ENCODE measurements at places on chromosomes 11 and 22.

DNA sequence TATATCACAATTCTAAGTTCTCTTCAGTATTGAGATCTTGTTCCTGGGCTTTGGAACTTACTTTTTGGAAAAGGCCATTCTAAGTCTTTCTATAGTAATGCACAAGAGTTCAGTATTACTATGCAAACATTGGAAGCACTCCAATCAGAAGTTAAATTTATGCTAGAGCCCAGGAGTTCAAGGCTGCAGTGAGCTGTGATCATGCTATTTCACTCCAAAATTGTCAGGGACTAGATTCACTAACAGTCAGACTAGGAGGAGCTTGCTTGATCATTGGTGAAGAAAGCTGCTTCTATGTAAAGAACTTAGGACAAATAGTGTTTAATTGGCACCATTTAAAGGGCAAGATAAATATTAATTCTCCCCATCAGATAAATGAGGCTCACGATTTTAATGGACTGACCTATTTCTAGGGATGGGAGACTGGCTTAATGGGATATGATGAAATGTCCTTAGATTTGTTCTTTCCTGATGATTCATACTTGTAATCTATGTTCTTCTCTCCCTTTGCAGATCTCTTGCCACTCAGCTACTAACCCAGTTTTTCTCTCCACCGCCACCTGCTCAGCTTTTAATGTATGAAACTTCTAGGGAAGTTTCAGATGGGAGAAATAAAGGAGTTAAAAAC is 32.6 kb upstream of the TMEM123 start:
- DNase-seq, result no peak

DNA sequence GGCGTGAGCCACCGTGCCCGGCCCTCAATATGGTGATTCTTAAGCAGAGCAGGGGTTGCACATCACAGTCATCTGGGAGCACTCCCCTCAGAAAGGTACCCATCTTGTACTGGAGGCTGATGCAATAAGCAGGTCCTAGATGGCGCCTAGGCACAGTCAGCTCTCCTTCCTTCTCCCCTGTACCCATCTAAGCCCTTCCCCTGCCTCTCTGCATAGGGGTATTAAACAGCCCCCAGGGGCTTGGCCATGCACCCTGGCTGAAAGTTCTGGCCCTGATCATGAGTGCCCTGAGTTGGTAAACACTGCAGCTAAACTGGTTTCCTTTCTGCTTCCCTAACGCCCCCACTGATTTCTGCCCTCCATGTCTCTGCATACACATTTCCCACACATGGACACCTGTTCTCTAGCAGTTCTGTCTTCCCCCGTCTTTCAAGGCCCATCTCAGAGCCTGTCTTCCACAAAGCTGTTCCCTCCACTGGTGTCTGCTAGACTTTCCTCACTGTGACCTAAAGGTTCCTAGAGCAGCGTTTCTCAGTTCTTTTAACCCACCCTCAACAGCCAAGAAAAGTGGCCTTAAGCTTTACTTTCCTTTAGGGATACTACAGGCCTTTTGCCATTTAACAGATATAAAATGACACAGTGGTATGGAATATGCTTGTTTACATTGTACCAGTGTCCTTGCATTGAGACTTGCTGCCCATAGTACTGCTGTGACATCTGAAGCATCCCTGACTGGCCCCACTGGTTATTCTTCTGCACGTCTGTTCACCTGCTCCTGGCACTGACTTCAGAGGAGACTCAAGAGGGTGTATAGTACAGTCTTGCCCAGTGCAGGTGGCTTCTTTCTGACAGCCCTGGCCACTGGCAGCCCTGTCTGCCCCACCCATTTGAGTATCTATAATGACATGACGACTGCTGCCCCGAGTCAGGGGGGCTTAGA is 15.6 kb downstream of the UBE2L3 start:
- no peak for DNase-seq

DNA sequence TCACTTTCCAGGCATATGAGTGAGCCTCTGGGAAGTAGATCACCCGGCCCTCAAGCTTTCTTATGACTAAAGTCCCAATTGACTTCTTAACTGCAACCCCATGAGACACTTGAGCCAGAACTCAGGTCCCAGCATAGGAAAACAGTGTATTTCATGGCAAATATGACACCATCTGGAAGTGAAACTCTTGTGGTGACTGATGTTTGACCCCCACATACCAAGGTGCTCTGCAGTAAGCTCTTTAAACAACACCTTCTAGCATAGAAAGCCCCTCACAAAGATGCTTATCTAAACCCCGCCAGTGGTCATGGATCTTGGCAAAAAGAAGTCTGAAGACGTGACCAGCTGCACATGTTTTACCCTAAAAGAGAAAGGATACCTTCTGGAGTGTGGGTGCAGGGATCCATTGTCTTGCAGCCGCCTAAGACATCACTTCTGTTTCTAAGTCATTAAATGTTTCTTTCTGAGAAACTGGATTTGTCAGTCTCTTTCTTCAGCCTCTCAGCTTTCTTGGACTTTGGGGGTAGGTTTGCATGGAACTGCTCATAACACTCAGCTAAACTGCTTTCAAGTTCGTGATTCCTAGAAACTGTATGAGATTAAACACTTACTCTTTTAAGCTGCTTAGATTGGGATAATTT is 7.4 kb upstream of the PELI3 start:
- no peak for DNase-seq

GRCh38 chr11:36258730-36259360 is 30.4 kb downstream of the COMMD9 start:
- DNase-seq, result peak; percentile 2

GRCh38 chr11:1179641-1180040 is 21.9 kb downstream of the MUC5AC start:
- no peak for DNase-seq

DNA sequence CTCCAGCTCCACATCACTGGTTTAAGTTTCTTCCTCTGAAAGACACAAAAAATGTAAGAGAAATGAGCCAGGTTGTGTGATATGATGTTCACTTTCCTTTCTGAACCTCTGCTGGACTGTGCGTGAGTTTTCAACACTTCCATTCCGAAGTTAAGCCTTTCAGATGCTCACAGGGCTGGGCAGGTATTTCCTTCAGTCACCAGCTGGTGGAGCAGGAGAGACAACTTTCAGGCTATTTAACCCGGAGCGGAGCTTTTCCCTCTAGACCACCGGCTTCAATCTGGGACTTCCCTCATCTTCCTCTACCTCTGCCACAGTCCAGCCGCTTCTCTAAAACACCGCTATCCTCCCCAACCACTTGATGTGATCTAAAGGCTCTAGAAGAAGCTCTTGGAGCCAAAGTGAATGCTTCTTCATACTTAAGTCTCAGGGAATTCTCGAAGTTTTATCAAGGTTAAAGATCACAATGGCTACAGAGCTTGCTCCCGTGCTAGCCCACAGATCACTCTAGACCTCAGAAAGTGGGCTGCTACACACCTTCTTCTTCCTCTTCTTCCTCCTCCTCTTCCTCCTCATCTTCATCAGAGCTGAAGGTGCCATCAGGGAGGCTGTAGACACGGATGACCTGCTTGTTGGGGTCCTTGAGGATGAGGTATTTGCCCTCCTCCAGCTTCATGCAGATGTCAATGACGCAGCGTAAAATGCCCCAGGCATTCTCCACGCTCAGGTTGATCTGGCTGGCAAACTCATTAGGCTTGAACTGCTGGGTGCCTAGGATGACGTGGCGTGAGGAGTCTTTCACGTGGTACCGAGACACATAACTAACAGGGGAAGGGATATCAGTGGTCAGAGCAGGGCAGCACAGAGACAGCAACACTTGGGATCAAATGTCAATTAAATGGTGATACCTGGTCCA is 4.4 kb upstream of the FOXRED2 start:
- peak; percentile 43 for DNase-seq

- DNase-seq, result no peak
Observed at GRCh38 chr11:126700768-126701519, 299.6 kb downstream of the KIRREL3 start.

GRCh38 chr11:68960294-68961071 is 20.3 kb downstream of the MRGPRD start:
- DNase-seq, result no peak

- DNase-seq, result no peak
Observed at GRCh38 chr11:82858556-82859091, 41.6 kb downstream of the PRCP start.

GRCh38 chr22:22958621-22959020 is 71.0 kb downstream of the IGLL5 start:
- DNase-seq, result no peak

GRCh38 chr11:65854161-65854592 is 3.8 kb downstream of the CFL1 start:
- no peak for DNase-seq

- DNase-seq, result no peak
Observed at GRCh38 chr22:37274380-37274862, 7.9 kb upstream of the CYTH4 start.

DNA sequence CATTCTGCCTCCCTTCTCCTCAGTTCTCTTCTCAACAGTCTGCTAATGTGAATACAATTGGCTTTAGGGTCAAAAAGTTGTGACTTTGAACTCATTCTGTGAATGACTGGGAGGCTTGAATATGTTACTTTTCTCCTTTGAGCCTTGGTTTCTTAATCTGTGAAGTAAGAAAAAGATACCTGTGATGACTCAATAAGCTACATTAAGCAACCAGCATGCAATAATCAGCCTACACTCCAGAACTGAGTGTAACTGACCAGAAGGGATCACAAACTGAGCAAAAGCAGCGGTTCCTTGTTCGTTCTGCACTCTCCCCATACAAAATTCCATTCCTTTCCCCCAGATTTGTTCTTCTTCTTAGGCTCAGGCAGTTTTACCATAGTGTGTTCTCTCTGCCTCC is 23.4 kb downstream of the ZNF202 start:
- no peak for DNase-seq

DNA sequence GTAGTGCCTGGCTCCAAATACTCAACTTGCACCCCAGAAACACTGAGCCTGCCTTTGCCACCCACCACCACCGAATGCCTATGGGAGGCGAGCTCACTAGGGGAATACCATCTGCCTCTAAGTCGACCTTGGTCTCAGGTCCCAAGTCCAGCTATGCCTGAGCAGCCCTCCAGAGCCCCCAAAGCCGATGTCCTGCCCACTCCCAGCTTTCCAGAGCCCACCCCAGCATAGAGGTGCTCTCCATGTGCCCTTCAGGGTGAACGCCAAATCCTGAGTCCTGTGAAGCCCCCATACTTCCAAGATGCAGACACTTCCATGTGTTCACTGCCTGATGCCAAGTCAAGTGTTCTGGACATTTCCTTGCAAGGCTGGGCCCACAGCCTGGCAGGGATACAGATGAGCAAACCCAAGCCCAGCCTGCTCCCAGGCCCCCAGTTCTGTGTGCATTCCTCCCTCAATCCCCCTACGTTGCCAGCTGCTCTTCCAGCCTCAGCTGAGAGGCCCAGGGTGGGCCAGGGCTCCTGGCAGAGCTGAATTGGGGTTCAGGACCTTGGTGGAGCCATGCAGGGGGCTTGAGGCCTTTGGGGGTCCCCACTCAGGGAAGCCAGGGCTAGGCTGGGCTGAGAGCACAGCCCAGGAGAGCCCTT is 2.6 kb upstream of the KMT5B start:
- no peak for DNase-seq

- no peak for DNase-seq
Observed at GRCh38 chr11:96424693-96425092, 34.9 kb downstream of the JRKL start.

DNA sequence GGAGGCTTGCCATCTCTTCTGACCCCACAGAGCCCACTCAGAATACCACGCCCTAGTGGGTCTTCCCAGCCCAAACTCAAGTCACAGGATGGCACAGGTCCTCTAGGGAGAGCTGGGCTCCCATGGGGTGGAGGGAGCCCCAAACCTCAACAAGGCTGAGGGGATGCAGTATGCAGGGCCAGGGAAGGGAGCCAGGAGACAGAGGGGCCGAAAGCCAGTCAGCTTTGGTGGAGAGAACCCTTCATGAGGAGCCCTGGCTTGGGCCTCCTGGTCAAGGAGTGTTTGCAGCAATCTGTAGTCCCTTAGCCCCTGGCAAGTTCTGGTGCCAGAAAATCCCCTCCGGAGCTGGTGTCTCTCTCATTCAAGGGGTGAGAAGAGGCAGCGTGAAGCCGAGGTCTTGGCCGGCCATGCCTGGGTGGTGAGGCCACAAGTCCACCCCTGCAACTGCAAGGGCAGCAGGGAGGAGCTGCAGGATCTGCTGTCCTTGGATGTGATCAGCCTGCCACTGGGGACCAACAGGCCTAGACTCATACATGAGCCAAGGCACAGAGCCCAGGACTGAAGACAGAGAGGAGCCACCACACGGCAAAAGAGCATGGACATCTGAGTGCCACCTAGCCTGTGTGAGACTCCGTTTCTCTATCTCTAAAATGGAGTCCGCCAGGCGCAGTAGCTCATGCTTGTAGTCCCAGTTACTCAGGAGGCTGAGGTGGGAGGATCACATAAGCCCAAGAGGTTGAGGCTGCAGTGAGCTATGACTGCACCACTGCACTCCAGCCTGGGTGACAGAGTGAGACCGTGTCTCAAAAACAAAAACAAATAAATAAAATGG is 24.1 kb downstream of the NEAT1 start:
- DNase-seq, result peak; percentile 43

- no peak for DNase-seq
Observed at GRCh38 chr11:31160504-31161422, 208.8 kb downstream of the DCDC1 start.

GRCh38 chr11:66084821-66085475 is 14.9 kb downstream of the PACS1 start:
- no peak for DNase-seq

GRCh38 chr22:20764471-20764720 is 9.5 kb upstream of the SERPIND1 start:
- no peak for DNase-seq
